ENCODE measurements at places on chromosomes 11 and 22.

GRCh38 chr11:61004180-61004611 is 32.7 kb downstream of the CD6 start:
- DNase-seq: no peak

DNA sequence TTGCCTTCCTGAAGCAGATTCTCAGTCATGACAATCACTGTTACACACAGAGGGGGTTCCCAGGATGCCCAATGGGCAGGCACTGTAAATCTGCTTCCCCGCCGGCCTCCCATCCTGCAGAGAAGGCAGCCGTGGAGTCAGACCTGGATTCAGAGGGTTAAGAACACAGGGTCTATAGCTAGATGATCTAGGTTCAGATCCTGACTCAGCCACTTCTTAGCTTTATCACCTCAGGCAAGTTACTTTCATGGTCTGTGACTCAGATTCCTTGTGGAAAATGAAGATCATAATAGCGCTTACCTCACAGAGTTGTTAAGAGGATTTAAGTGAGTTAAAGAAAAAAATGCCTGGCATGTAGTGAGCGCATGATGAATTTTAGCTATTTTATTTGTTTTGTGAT is 95.9 kb downstream of the TIMP3 start:
- DNase-seq: no peak

DNA sequence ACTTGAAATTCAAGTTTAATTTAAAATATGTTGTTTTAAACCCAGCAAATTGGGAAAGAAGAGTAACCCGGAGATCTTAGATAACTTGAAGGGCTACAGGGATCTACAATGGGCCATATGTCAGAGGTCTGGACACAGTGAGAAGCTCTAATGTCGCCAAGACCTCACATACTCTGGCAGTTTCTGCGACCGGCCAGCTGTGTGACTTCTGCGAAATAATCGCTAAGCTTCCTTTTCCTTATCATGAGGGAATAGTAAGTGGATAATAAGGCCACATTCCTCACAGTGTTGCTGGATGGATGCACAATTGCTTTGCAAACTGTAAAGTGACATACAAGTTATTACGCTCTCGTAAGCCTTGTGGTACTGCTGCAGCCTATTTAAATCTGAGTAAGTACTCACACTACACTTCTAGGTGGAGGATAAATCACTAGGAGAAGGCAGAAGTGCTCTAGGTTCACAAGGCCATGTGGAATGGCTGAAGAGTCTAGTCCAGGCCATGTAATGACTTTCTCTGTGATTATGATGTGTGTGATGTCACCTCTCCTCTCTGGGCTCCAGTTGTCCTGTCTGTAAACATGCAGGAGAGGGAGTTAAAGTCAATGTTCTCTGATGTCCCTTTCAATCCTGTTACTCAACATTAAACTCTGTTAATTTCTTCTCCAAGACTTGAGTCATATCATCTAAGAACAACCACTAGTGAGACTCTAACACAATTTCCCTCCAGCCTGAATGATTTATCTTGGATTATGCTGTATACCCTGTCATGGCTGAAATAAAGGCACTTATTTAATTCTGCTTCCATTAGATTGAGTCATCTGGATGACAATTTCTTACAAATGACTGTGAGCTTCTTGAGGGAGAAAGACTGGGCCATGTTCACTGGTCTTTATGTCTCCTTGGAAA is 192.6 kb upstream of the NARS2 start:
- DNase-seq: no peak

DNA sequence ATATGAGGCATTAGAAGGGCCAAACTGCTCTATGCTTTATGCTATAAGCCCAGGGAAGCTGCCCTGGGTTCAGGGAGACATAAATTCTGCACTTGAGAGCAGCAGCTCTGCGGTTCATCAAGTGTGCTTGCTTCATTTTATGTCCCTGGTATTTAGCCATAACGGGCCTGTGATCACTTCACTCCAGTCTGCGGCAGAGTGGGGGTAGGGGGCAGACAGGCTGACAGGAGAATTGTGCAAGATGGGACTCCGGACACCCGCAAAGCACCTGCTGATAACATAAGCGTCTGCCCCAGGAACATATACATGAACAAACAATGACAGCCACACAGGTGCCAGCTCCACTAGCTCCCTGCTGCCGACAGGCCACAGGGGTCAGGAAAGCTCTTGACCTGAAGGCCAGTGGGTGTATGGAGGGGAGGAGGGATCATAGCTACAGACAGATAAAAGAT is 56.1 kb downstream of the SMCO4 start:
- DNase-seq: peak; percentile 85

GRCh38 chr11:116281173-116282160 is 491.3 kb downstream of the BUD13 start:
- no peak for DNase-seq

GRCh38 chr11:37449146-37449545 is 851.1 kb upstream of the RAG2 start:
- DNase-seq: no peak

- no peak for DNase-seq
These were observed 21.2 kb upstream of the YWHAH start for GRCh38 chr22:31923136-31923535.
